Pancreas (tissue), 10 donors: ENCODE measurements at places on chromosomes 2 and 18. TPM values are rescaled to one million over a fixed set of nuclear protein-coding genes. Genes with fewer than 3 reads are reported as not detected.
A peak's percentile ranks its signal among the peaks of the same experiment; 100 is the strongest.

DNA sequence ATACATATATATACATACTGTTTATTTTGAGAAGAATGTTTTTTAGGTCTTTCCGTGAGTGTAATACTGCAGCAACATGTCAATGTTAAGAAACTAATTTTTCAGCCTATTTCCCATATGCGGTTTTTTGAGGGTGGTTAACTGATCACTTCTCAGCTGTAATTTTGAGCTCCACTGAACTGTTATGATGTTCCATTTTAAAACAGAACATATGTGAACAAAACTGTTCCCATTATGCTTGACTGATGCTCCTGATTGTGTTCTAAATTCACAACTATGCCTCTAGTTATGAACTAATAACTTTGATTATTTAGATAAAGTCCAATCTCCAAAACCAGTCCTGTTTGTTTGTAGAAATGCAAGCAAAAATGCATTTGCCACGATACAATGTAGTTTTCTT is 511.2 kb upstream of the FSIP2 start:
- H3K4me1 ChIP-seq = no peaks in the 10 kb centered on the region
- H3K27me3 ChIP-seq = no peaks in the 10 kb centered on the region
- H3K27ac ChIP-seq = no peak overlapping the region
- no peak for DNase-seq

- H3K27me3 ChIP-seq = no peaks in the 10 kb centered on the region
- H3K4me3 ChIP-seq = no peak overlapping the region
- H3K4me1 ChIP-seq = no peaks in the 10 kb centered on the region
Measured at GRCh38 chr2:3201281-3201680, 176.3 kb downstream of the EIPR1 start.

ELOA2 gene
- not detected for polyA plus RNA-seq

TMEM163 gene
- polyA plus RNA-seq = 25.2 TPM

GRCh38 chr18:59182673-59183072 is 37.3 kb upstream of the GRP start:
- H3K4me1 ChIP-seq = no peaks in the 10 kb centered on the region
- no peak overlapping the region for H3K27ac ChIP-seq
- H3K4me3 ChIP-seq = no peak overlapping the region
- DNase-seq = no peak
- H3K27me3 ChIP-seq = no peaks in the 10 kb centered on the region
- H3K36me3 ChIP-seq = no peaks in the 10 kb centered on the region

RFTN2 gene
- polyA plus RNA-seq = 0.80 TPM

FABP1 gene
- polyA plus RNA-seq = 0.85 TPM

CYS1 gene
- polyA plus RNA-seq = 18.9 TPM

NEU2 gene
- polyA plus RNA-seq = not detected

GRCh38 chr2:20972110-20972509 is 71.8 kb downstream of the APOB start:
- H3K4me3 ChIP-seq = no peak overlapping the region
- DNase-seq = no peak
- H3K27ac ChIP-seq = no peak overlapping the region
- H3K36me3 ChIP-seq = no peaks in the 10 kb centered on the region

KCNG2 gene
- not detected for polyA plus RNA-seq

ANKRD30B gene
- 1.2 TPM for polyA plus RNA-seq

DNA sequence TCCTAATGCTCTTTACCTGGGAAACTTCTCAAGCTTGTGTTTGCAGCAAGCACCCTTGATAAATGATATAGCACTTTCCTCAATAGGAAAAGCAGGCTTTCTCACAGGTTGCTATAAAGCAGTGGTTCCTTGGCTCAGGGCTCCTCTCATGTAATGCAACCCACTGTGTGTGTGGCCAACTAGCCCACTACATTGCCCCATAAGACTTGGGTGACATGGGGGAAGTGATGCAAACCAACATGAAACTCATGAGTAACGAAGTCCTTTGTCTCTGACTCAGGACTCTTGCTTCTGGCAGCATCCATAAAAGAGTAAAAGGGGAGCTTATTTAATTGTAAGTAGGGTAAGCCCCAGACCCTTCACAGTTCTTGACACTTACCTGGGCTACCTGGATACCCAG is 106.9 kb downstream of the COL4A4 start:
- no peak overlapping the region for H3K4me3 ChIP-seq
- DNase-seq = no peak
- no peaks in the 10 kb centered on the region for H3K4me1 ChIP-seq
- no peak overlapping the region for H3K27ac ChIP-seq

- peak overlapping the region; percentile 91 for H3K27ac ChIP-seq
- H3K36me3 ChIP-seq = peaks cover 17% of the 10 kb centered on the region
- no peaks in the 10 kb centered on the region for H3K27me3 ChIP-seq
- DNase-seq = no peak
Measured at GRCh38 chr2:206160807-206161179, 1.1 kb downstream of the EEF1B2 start.

GRCh38 chr18:73614812-73615211 is 532.8 kb downstream of the FBXO15 start:
- H3K36me3 ChIP-seq = no peaks in the 10 kb centered on the region
- H3K4me3 ChIP-seq = no peak overlapping the region
- H3K27me3 ChIP-seq = no peaks in the 10 kb centered on the region
- H3K4me1 ChIP-seq = no peaks in the 10 kb centered on the region
- H3K27ac ChIP-seq = no peak overlapping the region

- H3K27me3 ChIP-seq = no peaks in the 10 kb centered on the region
- H3K36me3 ChIP-seq = no peaks in the 10 kb centered on the region
- no peaks in the 10 kb centered on the region for H3K4me1 ChIP-seq
- no peak overlapping the region for H3K27ac ChIP-seq
- no peak for DNase-seq
- no peak overlapping the region for H3K4me3 ChIP-seq
Measured at GRCh38 chr2:144449028-144449406, 70.9 kb downstream of the ZEB2 start.

DNA sequence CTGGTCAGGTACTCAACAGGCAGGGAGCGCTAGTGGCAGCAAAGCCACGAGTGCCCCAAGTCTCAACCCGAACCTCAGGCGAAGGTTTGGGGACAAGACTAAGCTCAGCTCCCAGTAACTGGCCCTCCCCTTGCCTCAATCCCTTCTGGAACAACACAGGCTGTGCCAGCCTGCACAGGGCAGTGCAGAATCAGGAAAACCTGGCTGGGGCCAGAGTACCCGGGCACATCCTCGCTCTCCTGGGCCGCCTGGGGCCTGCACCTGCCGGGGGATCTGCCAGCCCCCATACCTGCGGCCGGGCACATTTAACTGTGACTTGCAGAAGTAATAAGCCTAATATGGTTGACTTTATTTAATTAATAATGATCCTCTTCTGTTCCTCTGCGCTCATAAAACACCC is 60.6 kb downstream of the GBX2 start:
- H3K27me3 ChIP-seq = no peaks in the 10 kb centered on the region
- H3K4me3 ChIP-seq = no peak overlapping the region
- no peaks in the 10 kb centered on the region for H3K4me1 ChIP-seq
- no peak overlapping the region for H3K27ac ChIP-seq

DNA sequence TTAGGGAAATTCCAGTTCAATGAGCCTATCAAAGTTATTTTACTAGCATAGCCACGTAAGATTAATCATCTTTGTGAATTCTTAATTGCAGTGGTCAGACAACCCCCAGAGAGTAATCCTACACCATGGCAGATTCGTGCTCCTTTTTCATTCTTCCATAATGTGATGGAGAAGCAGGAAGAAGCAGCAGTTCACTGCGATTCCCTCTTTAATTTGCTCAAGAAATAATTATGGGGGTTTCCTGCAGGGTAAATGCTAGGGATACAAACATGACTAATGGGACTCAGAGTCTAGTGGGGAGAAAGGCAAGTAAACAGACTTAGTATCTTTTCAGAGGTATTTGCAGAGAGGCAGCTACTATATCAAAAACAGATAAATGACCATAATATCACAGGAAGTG is 175.8 kb upstream of the HNRNPA3 start:
- H3K4me3 ChIP-seq = no peak overlapping the region
- H3K4me1 ChIP-seq = no peaks in the 10 kb centered on the region
- H3K36me3 ChIP-seq = no peaks in the 10 kb centered on the region
- DNase-seq = no peak
- no peaks in the 10 kb centered on the region for H3K27me3 ChIP-seq
- H3K27ac ChIP-seq = no peak overlapping the region

SP100 gene
- polyA plus RNA-seq = 32.2 TPM

POTEC gene
- polyA plus RNA-seq = 0.04 TPM

DNA sequence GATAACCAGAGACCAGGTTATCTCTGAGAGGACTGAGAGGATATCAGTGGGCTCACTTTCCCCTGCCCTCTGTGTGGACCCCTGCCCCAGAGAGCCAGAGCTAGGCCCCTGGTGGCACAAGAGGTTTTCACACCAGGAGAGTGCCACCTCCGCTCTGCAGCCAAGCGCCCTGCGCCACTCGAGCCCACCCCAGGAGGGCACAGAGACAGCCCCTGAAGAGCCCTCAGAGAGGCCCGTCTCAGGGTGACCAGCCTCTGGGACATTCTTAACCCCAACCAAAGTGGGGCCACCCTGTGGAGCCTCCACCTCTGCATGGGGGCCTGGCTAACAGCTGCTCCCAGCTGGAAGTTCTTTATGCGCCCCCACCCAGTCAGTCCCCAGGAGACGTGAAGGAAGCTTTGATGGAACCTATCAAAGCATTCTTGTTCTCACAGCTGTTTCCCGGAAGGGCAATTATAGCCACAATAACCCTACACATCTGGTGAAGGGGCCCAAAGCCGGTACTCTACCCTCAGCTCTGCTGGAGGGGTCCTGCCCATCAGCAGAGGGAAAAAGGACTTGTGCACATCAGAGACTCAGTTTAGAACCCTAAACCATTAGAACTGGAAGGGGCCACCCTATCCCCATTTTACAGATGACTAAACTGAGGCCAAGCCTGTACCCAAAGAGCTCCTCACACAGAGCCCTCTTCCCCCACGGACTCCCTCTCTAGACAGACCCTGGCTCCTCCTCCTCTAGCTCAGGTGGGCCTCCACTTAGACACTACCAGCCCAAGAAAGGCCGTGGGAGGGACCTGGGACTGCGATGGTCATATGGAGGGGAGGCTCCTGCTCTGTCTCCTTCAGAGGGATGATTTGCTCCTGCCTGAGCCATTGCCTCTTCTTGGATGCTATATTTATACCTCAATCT is 101.1 kb downstream of the ZFP36L2 start:
- peaks cover 3% of the 10 kb centered on the region for H3K4me1 ChIP-seq
- H3K4me3 ChIP-seq = no peak overlapping the region
- no peak overlapping the region for H3K27ac ChIP-seq
- H3K36me3 ChIP-seq = no peaks in the 10 kb centered on the region
- DNase-seq = no peak

- no peaks in the 10 kb centered on the region for H3K4me1 ChIP-seq
- H3K4me3 ChIP-seq = no peak overlapping the region
- H3K36me3 ChIP-seq = no peaks in the 10 kb centered on the region
Measured at GRCh38 chr2:98585386-98585785, 22.9 kb downstream of the COA5 start.

- peak overlapping the region; percentile 48 for H3K4me3 ChIP-seq
- H3K27me3 ChIP-seq = no peaks in the 10 kb centered on the region
- no peaks in the 10 kb centered on the region for H3K36me3 ChIP-seq
- DNase-seq = no peak
- peak overlapping the region; percentile 97 for H3K27ac ChIP-seq
- peaks cover 29% of the 10 kb centered on the region for H3K4me1 ChIP-seq
Measured at GRCh38 chr18:3596637-3597384, 146.8 kb downstream of the TGIF1 start.

ZSWIM2 gene
- polyA plus RNA-seq = not detected

DNA sequence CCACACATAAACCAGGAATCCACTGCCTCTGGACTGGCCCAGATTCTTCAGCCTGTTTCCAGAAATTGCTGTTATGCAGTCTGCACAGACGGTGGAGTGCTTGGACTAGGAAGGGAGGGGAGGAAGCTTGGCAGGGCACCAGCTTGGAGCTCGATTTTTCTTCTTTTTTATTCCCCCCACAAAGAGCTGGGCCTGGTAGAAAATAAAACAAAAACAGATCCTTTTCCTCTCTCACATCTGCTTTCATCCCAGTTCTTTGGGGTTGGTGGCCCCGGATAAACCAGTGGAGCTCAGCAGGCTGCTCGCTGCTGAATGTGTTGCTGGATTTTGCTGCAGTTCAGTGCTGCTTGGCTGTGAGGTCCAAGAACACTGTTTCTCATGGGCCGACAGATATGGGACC is 16.0 kb downstream of the LRRTM1 start:
- no peak for DNase-seq
- H3K36me3 ChIP-seq = no peaks in the 10 kb centered on the region
- no peaks in the 10 kb centered on the region for H3K27me3 ChIP-seq
- no peaks in the 10 kb centered on the region for H3K4me1 ChIP-seq
- no peak overlapping the region for H3K4me3 ChIP-seq
